Urothelium cell line (cell line): ENCODE measurements at places on chromosomes 7 and 10.

- peak; percentile 74 for DNase-seq
These were observed 29.8 kb downstream of the GPRIN2 start for GRCh38 chr10:46526682-46527038.

- no peak for DNase-seq
These were observed 895.7 kb upstream of the SORCS1 start for GRCh38 chr10:108060246-108060645.

DNA sequence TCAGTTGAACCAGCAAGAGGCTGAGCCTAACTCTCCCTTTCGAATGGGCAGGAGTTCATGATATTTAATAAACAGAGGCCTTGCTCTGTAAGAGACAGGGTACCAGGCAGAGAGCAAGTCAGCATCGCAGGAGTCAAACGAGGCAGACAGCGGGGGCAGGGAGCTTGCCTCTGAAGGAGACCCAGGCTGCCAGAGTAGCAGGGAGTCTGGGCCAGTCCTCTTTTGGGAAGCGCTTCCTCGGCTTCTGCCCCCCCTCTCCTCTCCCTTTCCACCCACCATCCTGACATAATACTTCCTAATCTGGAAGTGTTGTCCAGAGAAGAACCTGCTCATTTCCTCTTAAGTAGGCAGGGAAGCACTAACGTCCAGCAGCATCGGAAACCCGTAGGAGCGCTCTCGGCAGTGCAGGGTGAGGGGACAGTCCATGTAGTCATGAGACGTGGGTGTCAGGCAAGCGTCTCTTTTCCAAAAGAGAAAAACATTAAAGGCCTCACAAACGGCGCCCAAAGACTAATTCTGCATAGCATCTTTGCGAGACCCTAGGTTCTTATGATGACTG lies 171.1 kb downstream of the EGFR start:
- DNase-seq, result no peak

DNA sequence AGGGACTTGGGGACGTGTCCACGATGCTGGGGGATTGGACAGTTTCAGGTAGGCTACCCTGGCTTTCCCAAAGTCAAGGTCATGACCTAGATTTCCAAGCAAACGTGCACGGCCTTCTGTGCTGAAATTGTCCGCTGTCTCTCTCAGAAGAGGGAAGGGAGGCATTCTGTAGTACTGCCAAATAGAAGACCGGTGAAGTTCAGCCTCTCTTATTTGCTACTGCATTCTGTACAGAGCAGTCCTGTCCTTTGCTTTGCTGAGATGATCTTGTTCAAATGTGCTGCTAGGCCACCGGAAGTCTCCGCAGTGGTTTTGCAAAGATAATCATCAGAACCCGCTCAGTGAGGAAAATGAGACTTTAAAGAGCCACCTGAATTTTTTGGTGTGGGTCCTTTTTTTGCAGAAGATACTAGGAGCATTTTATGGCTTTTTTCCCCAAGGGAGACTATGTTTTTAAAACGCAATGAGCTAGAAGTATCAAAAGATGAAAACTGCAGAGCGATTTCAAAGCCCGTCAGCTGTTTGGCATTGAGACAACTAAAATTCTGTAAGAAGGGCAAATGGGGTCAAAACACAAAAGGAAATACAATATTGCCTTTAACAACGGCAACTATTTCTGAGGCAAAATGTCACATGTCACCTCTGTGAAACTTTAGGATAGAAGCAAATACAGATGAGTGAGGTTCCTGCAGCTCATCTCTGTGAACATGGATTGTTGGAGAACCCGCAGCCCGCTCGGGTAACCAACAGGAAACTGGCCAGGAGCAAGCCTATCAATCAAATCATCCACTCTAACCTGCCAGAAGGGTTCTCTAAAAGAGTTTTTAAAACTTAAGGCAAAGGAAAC lies 1.3 kb upstream of the NMT2 start:
- DNase-seq, result no peak

- no peak for DNase-seq
These were observed 744 bp downstream of the TRIP6 start for GRCh38 chr7:100867776-100868485.

DNA sequence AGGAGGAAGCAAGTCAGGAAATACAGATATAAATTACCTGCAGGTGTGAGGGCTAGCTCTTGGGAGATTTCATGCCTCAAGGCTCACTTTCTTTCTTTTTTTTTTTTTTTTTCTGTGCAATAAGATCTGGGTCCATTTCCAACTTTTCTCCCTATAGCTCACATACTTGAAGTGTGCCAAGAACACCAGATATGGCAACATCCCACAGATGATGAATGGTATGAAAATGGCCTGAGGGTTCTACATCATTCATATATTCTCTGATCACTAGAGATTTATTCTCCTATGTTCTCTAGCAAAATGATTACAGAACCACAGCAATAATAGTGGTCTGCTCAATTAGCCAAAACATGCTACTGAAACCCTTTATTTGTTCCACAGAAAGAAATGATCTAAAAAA lies 117.2 kb downstream of the LRRTM3 start:
- no peak for DNase-seq

DNA sequence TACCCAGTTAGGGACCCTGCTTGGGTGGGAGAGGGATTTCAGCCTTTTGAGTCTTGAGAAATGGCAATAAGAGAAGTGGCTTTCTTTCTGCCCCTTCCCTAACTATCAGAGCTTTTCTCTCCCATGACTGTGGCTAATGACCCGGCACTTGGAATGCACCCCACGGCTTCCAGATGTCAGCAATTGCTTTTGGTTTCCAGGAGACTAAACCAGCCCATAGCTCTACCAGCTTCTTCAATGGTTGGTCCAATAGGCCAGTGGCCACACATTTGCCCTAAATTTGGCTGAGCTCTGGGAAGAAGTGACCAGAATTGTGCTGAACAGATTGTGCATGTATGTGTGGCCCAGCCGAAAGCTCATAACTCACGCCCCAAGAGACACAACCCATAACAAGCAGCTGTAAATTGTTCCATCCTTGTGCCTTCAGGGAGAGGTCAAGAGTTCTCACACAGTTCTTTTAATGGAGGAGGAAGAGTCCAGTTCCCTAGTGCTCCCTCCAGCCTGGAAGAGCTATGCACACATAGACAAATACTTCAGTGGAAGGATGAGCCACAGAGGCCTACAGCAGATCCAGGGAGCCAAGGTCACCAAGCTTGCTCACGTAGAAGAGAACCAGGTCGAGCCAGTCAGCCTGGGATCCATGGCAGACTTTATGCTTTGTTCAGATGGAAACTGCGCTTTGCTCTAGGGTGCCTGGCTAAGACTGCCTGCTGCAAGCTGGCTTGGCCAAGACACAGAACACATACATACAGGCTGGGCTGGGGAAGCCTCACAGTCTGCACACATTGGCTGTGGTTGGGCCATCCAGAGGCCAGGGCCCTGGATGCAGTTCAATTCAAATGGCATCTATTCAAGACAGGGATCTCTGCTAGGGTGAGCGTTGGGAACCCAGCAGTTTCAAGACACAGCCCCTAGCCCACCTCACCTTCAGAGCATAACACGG lies 131.8 kb upstream of the HABP2 start:
- no peak for DNase-seq

- no peak for DNase-seq
These were observed 4.8 kb downstream of the PITRM1 start for GRCh38 chr10:3167611-3168330.

DNA sequence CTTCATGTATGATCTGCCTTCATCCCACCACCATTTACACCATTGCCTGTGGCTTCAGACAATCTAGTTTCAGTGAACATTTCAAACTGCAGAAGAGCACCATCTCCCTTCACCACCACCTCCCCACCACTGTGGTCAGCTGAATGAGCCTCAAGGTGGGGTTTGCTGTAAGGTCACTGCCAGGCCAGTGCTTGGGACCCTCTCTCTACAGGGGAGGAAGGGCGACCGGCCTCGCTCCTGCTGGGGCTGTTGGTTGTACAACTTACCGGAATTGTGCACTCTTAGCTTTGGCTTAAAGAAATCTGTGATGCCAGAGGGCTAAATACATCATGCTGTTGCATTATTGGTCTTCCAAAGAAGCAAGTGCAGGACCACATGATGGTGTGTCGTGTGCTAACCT lies 26.6 kb downstream of the PFKP start:
- DNase-seq, result no peak

GRCh38 chr10:33732161-33732680 lies 397.8 kb upstream of the NRP1 start:
- no peak for DNase-seq

GRCh38 chr7:107826451-107826850 lies 23.4 kb upstream of the SLC26A3 start:
- DNase-seq, result no peak

DNA sequence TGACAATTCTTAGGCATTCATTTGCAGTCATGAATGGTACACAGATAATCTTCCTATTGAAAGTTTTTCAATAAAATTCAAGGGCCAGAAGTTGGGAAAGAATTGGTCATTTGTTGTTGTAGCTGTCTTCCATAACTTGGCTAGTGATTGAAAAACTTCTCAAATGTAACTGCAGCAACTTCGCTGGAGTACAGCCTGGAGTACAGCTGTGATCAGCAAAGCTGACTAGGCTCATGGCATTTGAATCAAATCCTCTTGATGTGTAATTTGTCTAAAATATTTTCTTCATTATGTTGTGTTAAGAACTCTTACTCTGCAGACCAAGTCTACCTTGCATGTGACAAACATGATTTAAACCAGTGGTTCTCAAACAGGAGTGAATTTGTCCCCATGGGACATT lies 226.5 kb upstream of the STEAP1 start:
- no peak for DNase-seq

- DNase-seq, result no peak
These were observed 137.2 kb downstream of the NOC3L start for GRCh38 chr10:94225589-94225988.

GRCh38 chr7:18357691-18358090 lies 137.9 kb upstream of the HDAC9 start:
- peak; percentile 16 for DNase-seq

GRCh38 chr7:73703757-73704639 lies 15.5 kb downstream of the STX1A start:
- no peak for DNase-seq

GRCh38 chr10:329361-330099 lies 194.3 kb downstream of the ZMYND11 start:
- DNase-seq, result peak; percentile 62

DNA sequence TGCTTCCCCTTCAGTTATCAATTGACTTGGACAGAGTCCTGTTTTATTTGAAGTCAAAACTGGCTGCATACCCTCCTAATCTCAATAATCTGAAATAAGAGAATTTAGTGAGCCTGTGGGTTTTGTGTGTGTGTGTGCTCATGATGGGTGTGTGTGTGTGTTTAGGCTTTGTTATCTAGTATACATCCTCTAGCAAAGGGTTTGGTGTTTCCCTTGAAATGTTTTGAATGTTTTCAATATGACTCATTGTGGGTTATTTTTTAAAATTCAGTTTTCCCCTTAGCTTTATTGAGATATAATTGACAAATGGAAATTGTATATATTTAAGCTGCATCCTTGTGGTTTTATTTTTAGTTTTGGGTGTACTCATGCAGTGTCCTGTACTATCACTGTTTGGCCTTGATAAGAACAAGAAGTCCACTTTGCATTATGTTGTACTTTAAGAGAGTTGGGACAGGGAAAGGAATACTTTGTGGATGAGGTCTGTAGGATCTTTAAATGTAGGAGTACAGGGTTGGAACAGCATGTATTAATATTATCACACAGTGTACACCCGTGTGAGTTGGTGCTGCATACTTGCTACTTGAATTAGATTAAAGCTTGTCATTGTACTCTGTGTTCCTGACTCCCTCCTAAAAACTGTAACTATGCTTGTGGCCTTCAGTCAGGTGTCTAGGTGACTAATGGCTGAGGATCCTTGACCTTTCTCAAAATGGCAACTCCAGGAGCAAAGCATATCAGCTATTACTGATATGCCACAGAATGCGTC lies 58.3 kb downstream of the VCL start:
- peak; percentile 54 for DNase-seq

DNA sequence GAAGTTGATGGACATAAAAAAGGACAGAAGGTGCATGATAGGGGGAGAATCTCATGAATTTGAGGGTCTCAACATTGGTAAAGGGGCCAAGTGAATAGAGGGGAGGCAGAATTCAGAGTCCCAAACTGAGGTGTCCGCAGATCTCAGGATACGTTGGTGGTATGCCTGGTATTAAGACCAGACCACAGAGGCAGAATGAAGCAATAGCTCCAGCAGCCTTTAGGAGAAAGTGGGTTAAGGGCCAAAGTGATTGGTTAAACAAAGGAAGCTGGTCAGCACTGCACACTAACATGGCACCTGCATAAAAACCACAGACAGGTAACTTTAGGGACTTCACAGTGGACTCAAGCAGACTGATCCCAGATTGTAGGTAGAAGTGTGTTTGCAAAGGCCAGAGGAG lies 37.5 kb downstream of the MEST start:
- DNase-seq, result no peak

DNA sequence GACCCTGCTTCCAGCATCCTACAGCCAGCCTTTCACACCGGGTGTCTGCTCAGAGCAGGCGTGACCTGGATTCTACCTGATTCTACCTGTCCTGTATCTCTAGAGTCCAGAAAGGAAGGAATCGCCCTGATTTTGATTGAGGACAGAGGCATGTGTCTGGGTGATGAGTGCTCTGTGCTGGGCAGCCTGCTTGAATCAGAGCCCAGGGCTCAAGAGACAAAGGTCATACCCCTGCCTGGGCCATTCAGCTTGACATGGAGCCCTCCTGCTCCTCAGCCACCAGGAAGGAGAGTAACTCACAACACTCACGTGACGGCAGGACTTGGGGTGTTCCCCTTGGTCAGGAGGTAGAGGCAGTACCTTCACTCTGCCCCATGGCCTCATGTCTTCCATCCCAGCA lies 11.2 kb downstream of the GAD2 start:
- DNase-seq, result no peak

DNA sequence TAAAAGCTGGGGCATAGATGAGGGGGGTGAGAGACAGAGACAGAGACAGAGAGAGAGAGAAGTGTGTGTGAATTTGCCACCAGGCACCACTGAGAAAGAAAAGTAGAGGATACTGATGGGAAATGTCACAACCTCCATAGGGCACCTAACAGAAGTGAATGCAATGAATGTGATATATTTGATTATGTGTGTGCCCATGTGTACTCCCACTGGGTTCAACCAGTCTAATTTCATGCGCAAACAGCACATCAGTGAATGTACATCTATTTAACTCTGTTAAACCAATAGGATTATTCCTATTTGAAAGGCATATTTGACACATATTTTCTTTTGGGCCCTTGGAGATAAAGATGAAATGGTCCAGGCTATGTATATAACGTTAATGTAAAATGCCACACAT lies 241.3 kb downstream of the KCNMA1 start:
- DNase-seq, result no peak

- no peak for DNase-seq
These were observed 20.5 kb downstream of the MNX1 start for GRCh38 chr7:156989766-156990535.
